ENCODE measurements at places on chromosomes 13 and 19.
A peak's percentile ranks its signal among the peaks of the same experiment; 100 is the strongest.

GRCh38 chr13:24038405-24038804 is 122.1 kb upstream of the SPATA13 start:
- no peak for DNase-seq

GRCh38 chr13:30593001-30593400 is 24.7 kb upstream of the USPL1 start:
- DNase-seq, result no peak

DNA sequence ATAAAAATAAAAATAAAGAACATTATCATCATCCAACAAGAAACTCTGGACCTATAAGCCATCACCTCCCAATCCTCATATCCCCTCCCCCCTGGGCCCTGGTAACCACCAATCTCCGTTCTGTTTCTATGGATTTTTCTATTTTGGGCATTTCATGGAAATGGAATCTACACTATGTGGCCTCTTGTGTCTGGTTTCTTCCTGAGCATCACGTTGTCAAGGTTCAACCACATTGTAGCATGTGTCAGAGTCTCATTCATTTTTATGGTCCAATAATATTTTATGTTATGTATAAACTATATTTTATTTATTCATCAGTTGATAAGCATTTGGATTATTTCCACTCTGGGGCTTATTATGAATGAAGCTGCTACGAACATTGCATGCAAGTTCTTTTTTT is 26.9 kb downstream of the SULT2B1 start:
- DNase-seq, result no peak

DNA sequence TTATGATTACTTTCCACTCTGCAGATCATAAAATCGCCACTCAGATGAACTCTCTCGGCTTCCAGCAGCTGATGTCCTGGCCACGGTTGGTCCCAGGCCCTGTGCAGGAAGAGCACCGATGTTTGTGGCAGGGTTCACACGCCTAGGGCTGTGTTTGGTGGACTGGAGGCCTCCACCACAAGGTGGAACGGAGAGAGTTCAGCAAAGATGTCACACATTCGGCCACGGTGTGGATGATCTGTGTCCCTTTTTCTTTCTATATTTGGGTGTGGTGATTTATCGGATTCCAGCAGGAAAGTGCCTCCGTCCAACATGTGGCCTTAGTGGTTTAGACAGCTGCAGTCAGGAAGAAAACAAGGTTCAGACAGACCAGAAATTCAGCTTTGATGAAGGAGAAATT is 521 bp upstream of the SHISA2 start:
- no peak for DNase-seq

DNA sequence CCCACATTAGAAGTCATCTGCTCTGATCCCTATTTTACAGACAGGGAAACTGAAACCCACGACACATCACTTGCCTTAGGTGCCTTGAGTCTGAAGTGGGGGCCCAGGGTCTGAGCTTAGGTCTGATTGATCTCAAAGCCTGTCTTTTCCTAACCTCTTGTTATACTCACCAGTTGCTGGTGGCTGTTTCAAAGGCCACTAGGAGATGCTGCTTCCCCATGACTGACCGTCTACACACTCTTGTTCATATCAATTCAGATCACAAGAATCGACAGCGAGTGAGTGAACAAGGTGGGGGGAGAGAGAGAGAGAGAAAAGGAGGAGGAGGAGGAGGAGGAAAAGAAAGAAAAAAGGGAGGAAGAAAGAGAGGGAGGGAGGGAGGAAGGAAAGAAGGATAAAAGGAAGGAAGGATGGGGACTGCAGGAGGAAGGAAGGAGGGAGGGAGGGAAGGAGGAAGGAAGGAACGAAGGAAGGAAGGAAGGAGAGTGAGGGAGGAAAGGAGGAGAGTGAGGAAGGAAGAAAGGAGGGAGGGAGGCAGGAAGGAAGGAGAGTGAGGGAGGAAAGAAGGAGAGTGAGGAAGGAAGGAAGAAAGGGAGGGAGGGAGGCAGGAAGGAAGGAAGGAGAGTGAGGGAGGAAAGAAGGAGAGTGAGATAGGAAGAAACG is 3.3 kb downstream of the OR10H1 start:
- DNase-seq, result no peak

DNA sequence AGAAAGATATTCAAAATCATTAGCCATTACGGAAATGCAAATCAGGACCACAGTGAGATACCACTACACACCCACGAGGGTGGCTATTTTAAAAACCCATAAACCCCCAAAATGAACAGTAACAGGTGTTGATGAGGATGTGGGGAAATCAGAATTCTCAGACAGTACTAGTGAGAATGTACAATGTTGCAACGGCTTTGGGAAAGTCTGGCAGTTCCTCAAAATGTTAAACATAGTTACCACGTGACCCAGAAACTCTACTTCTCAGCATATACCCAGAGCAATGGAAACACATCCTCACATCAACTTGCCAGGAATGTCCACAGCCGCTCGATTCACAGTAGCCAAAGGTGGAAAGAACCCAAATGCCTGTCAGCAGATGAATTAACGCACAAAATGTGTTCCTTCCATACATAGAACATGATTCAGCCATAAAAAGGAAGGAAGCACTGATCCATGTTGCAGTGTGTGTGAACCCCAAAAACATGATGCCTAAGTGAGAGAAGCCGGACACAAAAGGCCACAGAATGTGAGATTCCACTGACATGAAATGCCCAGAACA is 7.0 kb downstream of the PLVAP start:
- DNase-seq, result peak; percentile 58

GRCh38 chr13:61024046-61024445 is 391.6 kb downstream of the PCDH20 start:
- DNase-seq, result no peak

GRCh38 chr19:41428481-41428859 is 1.3 kb upstream of the B3GNT8 start:
- DNase-seq, result no peak

GRCh38 chr19:56689198-56689597 is 17.6 kb upstream of the ZNF835 start:
- no peak for DNase-seq

GRCh38 chr19:45762870-45763631 is 6.0 kb downstream of the SIX5 start:
- DNase-seq, result no peak

DNA sequence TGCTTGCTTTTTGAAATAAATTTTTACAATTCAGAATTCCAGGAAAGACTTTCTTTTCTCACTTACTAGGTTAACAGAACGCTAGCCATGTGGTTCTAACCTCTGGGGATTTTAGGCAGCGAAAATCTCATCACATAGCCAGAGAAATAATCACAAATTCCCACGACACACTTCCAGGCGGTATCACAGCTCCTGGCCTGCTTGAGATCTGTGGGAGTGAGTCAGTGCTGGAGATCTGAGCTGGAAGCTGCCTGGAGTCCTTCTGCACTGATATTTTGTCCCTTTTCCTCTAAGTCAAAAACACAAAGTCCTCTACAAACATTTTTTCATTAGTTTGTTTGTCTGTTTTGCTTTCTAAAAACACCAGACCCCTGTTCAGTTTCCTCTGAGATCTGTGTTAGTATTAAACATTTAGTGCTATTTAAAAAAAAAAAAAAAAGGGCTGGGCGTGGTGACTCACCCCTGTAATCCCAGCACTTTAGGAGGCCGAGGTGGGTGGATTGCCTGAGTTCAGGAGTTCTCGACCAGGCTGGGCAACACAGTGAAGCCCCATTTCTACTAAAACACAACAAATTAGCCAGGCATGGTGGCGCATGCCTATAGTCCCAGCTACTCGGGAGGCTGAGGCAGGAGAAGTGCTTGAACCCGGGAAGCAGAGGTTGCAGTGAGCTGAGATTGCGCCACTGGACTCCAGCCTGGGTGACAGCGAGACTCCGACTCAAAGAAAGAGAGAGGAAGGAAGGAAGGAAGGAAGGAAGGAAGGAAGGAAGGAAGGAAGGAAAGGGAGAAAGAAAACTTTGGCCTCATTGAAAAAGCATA is 12.2 kb upstream of the UBE2L5 start:
- no peak for DNase-seq
